Activated effector memory CD4-positive, alpha-beta T cell treated with anti-CD3 and anti-CD28 coated beads, Interleukin-2, amount 50 U/mL, for 16 hours (primary cell): ENCODE measurements at places on chromosomes 4 and X.

GRCh38 chrX:71168134-71168533 lies 23.5 kb downstream of the NLGN3 start:
- no peak for DNase-seq

DNA sequence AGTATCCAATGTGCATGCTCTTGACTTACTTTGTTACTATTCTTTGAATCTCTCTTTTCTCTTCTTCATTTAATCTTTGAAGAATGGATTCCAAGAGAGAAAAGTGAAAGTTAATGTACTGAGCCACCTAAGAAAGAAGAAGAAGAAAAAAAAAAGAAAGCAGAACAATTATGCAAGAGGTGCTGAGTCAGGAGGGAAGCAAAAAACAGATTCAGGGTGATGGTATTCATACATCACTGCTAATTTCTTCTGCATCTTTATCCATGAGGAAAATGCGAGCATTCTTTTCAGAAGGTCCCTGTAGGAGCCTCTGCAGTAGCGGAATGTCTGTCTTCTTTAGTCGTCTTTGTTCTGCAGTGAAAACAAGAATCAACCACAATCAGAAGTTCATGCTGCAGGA lies 43.9 kb downstream of the RASSF6 start:
- DNase-seq, result no peak

GRCh38 chr4:140014284-140014683 lies 139.7 kb downstream of the MAML3 start:
- DNase-seq, result no peak

DNA sequence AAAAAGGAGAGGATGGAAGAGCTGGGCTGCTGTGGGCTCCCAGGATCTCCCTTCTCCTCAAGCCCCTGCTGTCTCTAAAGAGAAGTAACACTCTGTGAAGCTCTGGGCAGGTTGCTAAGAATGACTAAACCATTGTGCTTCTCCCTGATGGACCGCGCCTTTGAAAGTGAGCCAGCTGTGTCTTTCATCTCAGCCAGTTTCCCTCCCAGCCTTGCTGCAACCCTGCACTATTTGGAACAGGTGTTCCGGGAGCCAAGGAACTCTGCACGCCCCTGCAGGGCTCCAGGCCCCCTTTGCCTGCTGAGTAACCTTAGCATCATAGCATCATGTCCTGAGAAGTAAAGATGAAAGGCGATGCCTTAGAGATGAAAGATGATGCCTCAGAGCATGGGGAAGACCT lies 39.7 kb downstream of the SMIM20 start:
- no peak for DNase-seq

DNA sequence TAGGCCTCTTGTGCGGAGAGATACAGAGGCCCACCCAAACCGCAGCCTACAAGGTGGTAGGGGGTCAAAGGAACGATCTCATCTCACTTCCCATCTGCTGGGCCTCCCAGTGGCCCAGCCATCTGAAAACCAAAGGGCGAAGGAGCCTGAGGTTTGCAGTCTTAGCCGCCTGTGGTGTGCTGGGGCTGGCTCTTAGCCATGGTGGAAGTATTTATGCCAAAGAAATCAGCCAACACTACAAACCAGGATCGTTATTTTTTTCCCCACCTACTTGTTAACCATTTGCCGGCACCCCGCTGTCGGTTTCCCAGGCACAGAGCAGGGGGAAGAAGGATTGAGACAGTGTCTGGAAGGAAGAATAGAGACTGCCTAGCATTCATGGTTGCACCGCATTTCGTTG lies 30.9 kb upstream of the CDKL5 start:
- DNase-seq, result no peak

GRCh38 chrX:120305531-120306141 lies 5.6 kb downstream of the TMEM255A start:
- DNase-seq, result no peak

- no peak for DNase-seq
Measured at GRCh38 chr4:114264877-114265291, 285.4 kb upstream of the ARSJ start.

DNA sequence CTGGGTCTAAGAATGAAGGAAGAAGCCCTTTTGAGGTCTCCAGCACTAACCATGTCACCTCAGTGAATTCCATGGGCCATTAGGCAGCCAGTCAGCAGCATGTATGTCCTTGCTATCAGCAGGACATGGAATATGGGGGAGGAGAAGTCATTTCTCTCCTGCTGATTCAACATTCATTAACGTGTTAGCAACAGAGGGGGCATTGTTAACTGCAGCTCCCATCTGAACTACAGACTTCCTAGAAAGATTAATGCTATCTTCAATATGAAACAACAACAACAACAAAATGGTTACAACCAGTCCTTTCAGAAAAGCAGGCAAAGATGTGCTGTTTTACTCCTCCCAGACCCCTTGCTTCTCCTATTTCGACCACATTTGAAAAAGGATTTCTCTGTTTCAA lies 120.4 kb upstream of the SLC34A2 start:
- DNase-seq, result no peak

GRCh38 chrX:118698516-118699170 lies 28.8 kb upstream of the IL13RA1 start:
- no peak for DNase-seq

GRCh38 chr4:187603093-187604025 lies 392.2 kb upstream of the ZFP42 start:
- DNase-seq, result no peak

- DNase-seq, result no peak
Measured at GRCh38 chrX:12989461-12989860, 14.6 kb downstream of the TMSB4X start.

DNA sequence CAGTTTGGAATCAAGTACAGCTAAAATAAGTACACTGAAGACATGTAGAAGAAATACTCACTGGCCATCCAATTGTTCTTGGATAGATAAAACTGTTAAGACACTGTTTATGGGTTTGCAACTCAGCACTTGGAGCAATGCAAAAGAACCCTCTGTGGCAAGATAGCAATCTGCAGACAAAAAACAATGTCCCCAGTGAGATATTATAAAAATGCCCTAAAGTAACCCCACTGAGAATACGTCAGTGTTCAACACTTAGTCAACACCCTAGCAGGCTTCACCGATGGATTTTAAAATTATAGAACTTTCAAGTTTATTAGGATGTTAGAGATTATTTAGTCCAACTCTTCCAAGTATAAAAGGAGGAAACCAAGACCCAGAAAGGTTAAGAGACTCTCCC lies 47.5 kb upstream of the NDP start:
- DNase-seq, result no peak

DNA sequence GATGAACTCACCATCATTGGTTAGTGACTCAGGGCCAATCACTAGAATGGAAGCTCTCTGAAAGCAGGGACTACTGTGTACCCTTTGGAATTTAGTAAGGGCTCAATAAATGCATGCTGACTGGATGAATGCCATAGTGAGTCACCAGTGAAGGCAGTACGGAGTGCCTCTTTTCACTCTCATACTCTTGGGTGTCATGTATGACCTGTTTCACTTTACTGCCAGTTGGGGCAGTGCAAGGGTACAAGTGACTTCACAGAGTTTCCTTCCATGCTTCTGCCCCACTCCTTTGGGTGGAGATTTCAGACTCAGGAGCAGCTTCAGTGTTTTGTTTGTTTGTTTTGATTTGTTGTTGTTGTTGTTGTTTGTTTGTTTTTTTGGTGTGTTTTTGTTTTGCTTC lies 57.7 kb downstream of the SOX3 start:
- no peak for DNase-seq

GRCh38 chr4:140095694-140096482 lies 58.1 kb downstream of the MAML3 start:
- peak; percentile 76 for DNase-seq

GRCh38 chr4:56783986-56784385 lies 37.5 kb downstream of the SPINK2 start:
- DNase-seq, result no peak

- DNase-seq, result no peak
Measured at GRCh38 chrX:39459952-39460351, 637.8 kb downstream of the BCOR start.

DNA sequence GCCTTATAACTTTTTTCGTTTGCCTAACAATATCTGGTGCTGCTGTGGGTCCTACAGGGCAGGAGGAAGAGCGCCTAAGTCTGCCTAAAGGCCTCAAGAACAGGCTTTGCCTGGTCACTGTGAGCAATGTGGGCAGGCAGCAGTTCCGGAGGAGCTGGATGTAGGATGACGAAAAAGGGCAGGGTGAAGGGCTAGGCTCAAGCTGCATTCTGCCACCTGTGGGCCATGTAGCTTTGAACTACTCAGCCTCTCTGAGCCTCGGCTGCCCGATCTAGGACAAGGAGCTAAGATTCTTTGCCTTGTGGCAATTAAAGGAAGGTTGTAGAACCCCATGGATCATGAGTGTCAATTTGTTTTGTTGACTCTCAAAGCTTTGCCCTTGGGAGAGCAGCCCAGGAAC lies 57.1 kb upstream of the MAMLD1 start:
- DNase-seq, result no peak

GRCh38 chr4:120071192-120071795 lies 4.6 kb upstream of the MAD2L1 start:
- DNase-seq, result no peak

DNA sequence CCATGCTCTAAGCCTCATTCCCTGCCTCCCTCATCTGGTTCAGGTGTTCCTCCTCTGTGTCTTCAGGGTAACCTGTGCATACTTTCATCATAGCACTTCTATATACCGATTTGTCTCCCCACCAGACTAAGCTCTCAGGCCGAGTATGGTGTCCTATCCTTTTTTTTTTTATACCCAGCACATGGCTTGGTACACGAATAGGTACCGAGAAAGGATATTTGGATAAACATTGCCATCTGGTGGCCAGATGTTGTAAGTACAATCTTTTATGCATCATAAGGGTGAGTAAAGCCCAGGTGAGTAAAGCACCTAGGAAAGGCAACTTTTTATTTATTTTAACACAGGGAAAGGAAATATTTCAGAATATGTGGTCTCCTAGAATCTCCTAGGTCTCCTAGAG lies 68.4 kb downstream of the MID2 start:
- DNase-seq, result no peak

GRCh38 chr4:78749972-78750727 lies 26.0 kb upstream of the BMP2K start:
- DNase-seq, result no peak

DNA sequence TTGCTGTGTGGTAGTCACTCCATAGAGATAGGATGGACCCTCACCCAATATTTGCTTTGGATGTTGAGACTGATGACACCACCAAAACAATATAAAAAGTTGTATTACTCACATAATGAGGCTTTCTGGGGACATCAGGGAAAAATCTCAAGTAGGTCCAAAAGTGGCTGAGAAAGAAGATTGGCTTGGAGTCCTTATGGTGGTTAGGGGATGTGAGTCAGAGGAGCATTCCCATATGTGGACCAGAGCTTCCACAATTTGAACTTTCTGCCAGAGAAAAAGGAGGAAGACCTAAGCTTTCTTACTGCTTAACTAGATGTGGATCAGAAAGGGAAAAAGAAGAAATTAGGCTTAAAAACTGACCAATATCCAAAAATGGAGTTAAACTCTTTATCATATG lies 460.5 kb downstream of the SH3BGRL start:
- no peak for DNase-seq

DNA sequence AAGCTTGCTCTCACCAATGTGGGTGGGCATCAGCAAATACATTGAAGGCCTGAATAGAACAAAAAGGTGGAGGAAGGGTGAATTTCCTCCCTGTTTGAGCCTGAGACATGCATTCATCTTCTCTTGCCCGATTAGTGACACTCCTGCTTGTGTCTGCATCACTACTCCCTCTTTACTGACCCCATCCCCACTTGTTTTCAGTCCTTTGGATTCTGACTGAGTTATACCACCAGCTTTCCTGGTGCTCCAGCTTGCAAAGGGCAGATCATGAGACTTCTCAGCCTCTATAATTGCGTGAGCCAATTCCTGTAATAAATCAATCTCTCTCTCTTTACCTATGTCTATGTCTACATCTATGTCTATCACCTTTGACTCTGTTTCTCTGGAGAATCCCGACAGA lies 47.4 kb upstream of the DYNLT3 start:
- DNase-seq, result no peak

- no peak for DNase-seq
Measured at GRCh38 chr4:113763029-113763285, 1.4 kb upstream of the CAMK2D start.

DNA sequence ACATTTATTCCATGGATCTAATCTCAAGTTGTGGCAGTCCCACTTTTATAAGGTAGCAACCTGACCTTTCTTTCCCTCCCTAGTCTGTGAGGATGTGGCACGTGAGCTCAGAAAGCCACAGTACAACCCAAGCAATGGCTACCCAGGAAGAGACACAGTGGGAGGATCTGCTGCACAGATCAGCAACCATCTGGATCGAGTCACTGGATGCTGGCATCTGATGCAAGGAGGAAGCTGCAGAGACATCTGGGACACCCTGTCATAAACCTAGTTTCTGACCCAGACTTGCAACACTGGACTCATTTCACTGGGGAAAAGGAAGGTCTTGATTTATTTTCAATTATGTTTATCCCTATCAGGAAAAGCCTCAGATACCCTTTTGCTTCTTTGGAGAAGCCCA lies 327.1 kb downstream of the PAPSS1 start:
- DNase-seq, result no peak

GRCh38 chr4:7103607-7104365 lies 35.9 kb upstream of the GRPEL1 start:
- DNase-seq, result no peak

DNA sequence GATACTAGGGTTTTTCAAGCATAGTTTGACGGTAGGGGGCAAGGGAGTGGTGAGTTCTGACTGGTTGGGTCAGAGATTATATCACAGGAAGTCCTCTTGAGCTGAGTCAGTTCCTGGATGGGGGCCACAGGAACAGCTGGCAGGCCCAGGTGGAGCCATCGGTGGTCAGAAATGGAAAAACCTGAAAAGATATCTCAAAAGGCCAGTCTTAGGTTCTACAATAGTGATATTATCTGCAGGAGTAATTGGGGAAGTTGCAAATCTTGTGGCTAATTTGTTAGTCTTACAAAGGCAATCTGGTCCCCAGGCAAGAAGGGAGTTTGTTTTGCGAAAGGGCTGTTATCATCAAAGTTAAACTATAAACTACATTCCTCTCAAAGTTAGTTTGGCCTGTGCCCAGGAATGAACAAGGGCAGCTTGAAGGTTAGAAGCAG lies 159.3 kb downstream of the PTCHD1 start:
- DNase-seq, result no peak

DNA sequence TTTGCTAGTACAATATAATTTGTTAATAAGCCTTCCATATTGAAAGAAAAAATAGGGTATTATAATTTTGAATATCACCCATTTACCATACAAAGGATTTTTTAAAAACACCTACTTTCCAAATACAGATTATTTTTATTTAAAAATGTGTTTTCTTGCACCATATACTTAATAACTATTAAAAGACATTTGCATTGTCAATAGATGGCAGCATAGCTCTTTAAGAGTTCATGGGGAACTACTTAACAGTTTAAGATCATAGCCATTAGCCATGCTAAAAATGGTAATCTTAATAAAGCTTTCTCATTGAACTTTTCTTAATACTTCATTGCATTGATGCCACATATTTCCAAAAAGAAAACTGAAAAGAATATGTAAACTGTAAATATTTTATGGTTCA lies 1995.9 kb downstream of the C4orf33 start:
- no peak for DNase-seq

- DNase-seq, result no peak
Measured at GRCh38 chr4:5267408-5267807, 216.1 kb downstream of the STK32B start.
